ENCODE measurements at places on chromosomes 7 and 10.

GRCh38 chr10:63173468-63174232 lies 40.5 kb downstream of the NRBF2 start:
- DNase-seq = no peak

DNA sequence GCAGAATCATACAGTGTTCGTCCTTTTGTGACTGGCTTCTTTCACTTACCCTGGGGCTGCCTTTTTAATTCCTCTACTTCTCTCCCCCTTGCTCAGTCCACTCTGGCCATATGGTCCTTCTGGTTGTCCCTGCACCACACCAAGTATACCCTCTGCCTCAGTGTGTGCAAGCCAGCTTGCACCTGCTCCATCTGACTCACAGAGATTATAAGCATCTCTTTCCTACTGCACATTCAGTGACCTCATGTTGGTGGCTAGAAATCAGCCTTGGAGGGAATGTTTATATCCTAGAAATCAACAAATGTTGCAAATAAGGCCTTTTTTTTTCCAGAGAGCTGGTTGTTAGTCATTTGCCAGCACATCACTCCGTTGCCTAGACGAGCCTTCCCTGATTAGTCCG lies 67.5 kb upstream of the C10orf90 start:
- no peak for DNase-seq

DNA sequence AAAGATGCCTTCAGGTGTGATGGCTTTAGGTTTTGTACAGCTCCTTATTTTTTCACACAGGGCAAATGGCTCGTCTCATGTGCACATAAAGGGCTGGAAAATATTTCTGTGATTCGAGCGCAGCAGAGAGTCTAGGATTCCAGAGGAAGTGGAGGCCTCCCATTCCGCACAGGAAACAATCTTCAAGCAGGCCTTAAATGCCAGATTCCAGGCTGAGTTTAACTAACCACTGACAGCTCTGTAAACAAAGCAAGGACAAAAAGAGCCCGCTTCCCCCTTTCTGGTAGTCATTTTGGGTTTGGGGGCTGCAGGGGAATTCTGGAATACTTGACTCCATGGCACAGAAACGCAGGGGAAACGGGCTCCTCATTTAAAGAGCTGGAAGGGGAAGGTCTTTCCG lies 87.2 kb downstream of the CALD1 start:
- no peak for DNase-seq

DNA sequence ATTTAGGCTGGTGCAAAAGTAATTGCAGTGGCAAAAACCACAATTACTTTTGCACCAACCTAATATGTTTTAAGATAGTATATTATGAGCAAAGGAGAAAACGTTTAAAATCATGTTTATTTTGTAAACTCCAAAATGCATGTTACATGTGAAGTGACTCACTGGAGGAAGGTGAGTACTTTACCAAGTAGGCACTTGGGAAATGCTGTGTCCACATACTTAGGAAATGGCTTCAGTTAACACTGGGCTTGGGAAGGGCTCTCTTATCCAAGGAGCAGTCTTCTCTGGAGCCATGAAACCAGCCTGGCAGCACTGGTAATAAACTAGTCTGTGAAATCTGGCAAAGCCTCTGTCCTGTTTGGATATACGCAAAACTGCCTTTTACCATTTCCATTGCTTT lies 4.4 kb downstream of the RPS24 start:
- no peak for DNase-seq

DNA sequence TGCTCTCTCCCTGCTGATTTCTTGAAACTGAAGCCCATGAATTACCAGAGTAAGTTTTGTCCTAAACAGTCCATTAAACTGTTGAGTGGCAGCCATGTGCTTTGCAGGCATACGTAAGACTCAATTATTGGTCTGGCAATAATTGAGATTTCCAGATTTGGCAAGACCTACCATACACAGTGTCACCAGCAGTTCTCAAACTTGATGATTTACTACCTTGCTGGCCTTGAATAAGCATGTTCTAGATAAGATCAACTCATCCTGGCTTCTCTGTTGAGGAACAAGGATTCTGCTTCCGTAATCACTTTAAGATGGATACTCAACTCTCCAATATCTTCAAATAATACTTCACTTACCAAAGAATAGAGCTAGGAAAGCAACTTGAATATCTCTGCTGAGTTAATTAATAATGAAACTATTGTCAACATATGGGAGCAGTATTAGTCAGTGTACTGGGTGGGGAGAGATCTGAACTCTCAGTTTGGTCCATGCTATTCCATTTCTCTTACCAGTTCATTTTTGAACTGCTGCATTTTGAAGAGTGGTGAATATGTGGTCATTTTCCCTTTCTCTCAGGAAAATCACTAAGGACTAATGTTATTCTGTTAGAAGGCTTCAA lies 181.4 kb downstream of the IPMK start:
- no peak for DNase-seq

- DNase-seq = no peak
Observed at GRCh38 chr10:90407131-90407530, 450.7 kb downstream of the HTR7 start.

DNA sequence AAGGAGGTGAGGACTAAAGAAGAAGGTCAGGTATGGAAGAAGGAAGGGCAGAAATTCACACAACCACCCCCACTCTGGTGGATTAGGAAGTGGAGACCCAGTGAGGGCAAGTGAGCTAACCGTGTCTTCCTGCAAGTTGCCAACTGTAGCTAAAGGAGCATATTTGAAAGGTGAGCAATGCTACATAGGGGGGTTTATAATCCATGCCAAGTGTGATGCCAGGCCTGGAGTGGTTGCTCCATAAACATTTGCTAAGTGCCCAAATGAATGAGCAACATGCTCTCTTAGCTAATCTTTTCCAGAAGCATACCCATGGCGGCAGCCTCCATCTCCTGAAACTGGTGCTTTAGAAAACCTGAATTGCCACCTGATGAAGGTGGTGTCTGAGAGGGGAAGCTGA lies 121.6 kb downstream of the LRRC18 start:
- no peak for DNase-seq

DNA sequence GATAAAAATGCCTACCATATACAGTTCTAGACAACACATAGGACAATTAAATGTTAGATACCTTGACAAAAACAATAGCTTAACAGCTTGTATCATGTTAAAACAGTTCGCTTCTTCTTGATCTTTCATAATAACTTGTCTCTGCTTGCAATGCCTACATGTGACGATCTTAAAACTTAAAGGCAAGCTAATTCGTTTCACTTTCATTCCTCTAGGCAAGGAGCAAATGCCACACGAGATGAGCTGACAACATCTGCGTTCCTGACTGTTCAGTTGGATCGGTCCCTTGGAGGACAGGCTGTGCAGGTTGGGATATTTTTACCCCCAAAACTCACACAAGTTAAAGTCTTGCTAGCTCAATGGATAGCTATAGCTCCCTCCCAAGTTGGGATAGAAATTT lies 51.6 kb upstream of the ARL4A start:
- DNase-seq = no peak

- DNase-seq = no peak
Observed at GRCh38 chr7:74225400-74225799, 15.6 kb downstream of the LAT2 start.

DNA sequence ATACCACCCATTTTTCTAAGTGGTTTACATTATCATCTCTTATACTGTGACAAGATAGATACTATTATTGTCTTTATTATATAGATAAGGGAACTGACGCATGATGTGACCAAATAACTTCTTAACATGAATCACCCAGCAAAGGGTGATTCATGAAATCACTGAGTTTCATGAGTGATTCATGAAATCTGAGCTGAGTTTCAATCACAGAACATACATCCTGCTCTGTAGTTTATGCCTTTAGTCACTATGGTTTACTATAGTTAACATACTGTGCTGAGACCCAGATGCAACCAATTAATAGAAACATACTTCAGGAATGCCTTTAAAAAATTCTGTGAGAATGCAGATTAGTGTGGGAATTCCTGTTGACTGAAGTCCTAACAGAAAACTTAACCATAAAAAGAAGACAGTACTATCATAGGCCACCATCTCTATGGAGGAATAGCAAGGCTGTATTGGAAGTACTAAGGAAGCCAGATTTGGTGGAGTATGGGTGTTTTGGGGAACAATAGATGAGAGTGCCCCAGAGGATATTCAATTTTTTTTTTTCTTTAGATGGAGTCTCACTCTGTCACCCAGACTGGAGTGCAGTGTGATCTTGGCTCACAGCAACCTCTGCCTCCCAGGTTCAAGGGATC lies 43.1 kb upstream of the SEMA3A start:
- peak; percentile 69 for DNase-seq

GRCh38 chr10:42734536-42734935 lies 48.1 kb upstream of the BMS1 start:
- DNase-seq = no peak

DNA sequence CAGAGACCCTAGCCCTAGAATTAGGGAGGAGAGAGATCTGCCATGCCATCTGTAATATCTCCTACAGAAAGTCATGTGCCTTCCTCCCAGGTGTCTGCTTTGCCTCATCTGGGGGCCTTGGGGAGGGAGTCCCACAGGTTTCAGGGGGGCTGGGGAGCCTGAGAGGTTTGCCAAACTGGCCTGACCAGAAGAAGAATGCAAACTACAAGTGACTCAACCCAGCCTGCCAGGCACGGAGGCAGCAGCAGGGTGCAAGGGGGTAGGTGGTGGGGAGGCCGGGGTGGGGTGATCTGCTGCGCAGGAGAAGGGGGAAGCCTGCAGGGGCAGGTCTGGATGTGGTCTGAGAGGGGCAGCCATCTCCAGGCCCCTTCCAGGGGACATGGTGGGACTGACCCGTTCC lies 9.6 kb upstream of the TRIM8 start:
- no peak for DNase-seq

GRCh38 chr10:62708569-62708968 lies 96.0 kb upstream of the ADO start:
- DNase-seq = no peak

GRCh38 chr7:98192781-98193457 lies 18.3 kb upstream of the BHLHA15 start:
- no peak for DNase-seq

- no peak for DNase-seq
Observed at GRCh38 chr10:5670662-5671375, 4.4 kb upstream of the ASB13 start.

GRCh38 chr10:77223526-77224460 lies 413.8 kb downstream of the KCNMA1 start:
- no peak for DNase-seq

- no peak for DNase-seq
Observed at GRCh38 chr10:73744664-73744975, 448 bp downstream of the SEC24C start.

DNA sequence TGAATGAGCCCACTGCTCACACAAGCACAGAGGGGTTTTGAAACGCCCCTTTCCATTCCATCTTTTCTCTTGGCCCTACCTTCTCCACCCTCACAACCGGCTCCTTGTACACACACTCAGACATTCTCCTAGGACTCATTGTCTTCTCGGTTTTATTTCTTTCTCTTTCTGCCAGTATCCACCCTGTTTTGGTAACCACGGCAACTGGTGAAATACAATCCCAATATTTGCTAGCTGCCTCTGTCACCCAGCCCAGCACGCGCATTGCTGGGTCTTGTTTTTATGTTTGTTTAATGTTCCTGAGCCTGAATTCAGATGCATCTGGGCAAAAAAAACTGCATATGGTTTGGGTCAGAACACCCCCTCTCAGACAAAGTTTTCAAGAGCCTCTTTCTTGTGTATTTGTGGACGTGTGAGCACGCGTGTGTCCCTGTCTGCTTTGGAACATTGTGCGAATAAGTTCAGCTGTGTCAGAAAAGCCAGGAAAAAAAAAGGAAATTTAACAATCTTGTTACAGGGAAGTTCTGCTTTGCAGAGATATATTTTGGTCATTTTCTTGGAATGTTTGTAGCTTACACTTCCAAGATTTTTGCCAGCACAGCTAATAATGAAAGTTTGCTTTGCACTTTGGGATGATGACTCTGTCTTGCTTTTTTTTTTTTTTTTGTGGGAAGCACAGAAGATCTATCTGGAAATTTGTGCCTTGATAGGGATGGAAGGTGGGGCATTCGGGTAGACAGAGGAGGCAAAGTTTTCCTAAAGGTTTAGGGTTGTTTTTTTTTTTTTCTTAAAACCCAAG lies 225.9 kb downstream of the TRIL start:
- DNase-seq = no peak

GRCh38 chr7:24466168-24466768 lies 107.0 kb upstream of the PALS2 start:
- no peak for DNase-seq

GRCh38 chr10:131113165-131113564 lies 198.4 kb downstream of the TCERG1L start:
- DNase-seq = no peak

- DNase-seq = no peak
Observed at GRCh38 chr7:66265566-66265965, 60.4 kb downstream of the TPST1 start.

GRCh38 chr7:21107101-21107500 lies 320.4 kb upstream of the SP8 start:
- no peak for DNase-seq

GRCh38 chr10:124077208-124077993 lies 16.0 kb downstream of the CHST15 start:
- no peak for DNase-seq

- DNase-seq = no peak
Observed at GRCh38 chr10:30254926-30255325, 94.2 kb downstream of the MTPAP start.

DNA sequence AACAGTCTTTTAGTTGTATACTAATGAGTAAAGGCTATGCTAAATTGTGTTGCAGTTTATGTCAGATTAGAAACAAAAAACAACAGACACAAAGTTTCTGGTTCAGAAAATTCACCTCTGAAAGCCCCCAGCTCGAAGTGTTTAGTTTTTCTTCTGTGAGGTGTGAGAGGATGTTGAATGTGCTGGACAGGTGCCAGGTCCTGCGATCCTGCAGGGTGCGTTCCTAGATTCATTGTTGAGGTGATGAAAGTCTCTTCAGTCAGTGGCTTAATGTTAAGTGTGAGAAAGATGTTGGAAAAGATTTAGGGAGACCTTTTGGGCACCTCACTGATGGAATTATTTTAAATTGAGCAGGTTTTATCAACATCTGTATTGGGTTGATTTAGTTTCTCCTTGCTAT lies 287.3 kb downstream of the SDK1 start:
- DNase-seq = no peak

- DNase-seq = no peak
Observed at GRCh38 chr10:6350609-6351008, 147.9 kb downstream of the PFKFB3 start.

- DNase-seq = no peak
Observed at GRCh38 chr10:124676416-124677062, 67.6 kb downstream of the FAM53B start.

DNA sequence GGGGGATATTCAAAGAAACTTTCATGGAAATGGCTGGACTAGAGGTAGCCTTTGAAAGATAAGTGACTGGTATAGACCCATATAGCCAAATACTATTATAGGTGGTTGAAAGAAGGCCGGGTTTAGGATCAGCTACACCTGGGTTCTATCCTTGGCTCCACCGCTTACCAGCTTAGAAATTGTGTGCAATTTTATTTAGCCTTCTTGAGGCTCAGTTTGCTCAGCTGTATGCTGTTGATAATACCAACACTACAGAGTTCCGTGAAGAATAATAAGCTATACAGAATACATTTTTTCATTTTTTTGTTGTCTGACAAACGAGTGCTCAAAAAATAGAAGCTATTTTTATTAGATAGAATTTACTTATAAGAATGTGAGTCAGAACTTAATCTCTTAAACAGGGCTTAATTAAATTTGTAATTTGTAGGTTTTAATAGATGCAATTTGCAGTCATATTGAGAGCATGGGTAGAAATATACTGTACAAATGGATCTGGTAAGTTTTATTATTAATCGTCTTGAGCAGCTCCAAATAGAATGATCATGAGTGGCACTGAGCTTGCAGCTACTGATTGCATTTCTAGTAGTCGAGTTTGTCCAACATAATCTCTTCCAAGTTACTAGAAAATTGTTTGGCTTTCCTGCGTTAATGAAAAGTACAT lies 164.3 kb upstream of the PHYHIPL start:
- no peak for DNase-seq
